Effector memory CD4-positive, alpha-beta T cell (primary cell): ENCODE measurements at places on chromosomes 4 and X.

DNA sequence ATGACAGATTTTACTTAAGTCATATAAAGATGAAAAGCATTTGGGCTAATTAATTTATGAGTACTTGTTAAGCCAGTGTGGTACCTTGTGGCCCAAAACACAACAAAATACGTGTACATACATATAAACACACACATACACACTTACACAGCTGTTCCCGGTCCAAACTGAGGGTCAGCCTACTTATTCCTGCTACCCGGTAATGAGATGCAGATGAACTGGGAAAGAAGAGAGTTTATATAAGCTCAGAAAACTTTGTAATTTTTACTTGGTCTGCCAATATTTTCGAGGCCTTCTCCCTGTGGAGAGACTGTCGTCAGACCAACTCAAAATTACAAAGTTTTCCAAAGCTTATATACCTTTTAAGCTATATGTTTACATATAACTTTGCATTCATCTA is 25.8 kb upstream of the PBDC1 start:
- DNase-seq, result no peak

DNA sequence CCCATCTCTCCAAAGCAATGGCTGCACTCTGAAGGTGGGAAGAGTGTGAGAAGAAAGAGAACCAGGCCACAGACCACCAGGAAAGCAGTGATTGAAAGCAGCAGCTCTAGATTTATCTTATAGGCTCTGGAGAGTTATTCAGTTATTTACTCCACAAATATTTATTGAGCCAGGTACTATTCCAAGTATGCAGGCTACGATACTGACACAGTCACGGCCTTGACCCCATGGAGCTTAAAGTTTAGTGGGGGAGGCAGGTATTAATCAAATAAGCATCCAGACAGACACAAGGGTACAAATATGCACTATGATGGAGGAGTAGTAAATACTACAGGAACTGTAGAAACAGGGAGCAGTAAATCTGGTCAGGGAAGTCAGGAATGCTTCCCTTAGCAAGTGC is 2.8 kb downstream of the TMEM185A start:
- no peak for DNase-seq

- no peak for DNase-seq
These were observed 133.9 kb downstream of the CORIN start for GRCh38 chr4:47703956-47704355.

DNA sequence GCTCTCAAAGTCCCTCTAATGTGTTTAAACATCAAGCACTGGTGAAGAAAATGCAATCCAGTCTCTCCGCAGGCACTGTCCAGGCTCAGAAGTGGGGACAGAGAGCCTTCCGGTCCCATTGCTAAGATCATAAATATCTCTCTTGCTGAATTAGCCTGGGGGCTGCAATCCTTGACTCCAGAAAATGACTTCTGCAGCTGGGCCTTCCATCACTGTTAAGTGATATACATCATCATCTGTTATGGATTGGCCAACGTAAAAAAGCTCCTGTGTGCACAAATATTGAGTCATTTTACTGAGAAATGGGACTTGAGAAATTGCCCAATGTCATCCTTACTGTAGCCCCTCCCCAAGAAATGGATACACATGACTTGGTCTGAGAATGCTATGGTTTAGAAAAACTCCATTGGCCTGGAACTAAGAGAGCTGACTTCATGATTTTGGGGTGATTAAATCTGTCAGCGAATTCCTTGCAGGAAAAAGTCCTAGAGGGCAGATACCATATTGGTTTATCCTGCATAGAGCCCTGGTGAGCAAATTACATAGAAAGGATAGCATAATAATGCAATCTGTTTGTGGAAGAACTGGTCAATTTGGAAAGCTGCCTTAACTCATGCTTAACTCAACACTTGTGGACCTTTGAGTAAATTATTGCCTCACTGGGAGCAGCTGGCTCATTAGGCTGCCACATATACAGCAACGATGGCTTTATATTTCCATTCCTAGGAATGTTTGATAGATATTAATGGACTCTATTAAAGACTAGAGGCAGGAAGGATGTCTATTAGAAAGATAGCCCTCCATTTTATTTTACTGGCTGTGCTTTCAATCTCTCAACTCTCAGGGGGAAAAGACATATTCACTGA is 346.1 kb downstream of the GBA3 start:
- no peak for DNase-seq

DNA sequence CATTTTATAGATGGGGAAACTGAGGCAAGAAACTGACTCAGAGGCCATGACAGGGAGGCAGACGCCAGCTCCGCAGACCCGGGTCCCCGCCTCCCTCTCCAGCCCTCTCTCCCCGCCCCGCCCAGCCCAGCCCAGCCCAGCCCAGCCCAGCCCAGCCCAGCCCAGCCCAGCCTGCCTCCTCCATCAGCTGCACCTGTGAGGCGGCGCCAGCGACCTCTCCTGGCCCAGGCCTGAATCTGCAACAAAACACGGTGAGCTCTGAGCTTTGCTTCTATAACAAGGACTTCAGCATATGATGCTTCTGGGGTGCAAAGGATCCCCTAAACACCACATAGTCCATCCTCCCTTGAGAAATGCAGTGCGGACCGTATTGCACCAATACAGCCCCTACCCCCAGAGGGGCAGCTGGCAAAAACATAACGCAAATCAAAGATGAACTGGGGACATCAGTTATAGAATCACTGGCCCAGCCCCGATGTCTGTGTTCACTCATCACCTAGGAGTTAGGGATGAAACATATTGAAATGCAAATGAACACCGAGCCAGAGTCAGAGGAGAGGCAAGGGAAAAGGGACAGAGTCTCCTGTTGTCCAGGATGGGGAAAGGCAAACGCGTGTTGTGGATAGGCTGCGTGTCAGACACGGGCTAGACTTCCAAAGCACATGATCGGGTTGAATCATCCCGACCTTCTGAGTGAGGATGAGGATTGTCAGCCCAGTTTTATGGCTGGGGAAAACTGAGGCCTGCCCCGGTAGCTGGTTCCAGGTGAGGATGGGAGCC is 216.1 kb upstream of the PSAPL1 start:
- no peak for DNase-seq

DNA sequence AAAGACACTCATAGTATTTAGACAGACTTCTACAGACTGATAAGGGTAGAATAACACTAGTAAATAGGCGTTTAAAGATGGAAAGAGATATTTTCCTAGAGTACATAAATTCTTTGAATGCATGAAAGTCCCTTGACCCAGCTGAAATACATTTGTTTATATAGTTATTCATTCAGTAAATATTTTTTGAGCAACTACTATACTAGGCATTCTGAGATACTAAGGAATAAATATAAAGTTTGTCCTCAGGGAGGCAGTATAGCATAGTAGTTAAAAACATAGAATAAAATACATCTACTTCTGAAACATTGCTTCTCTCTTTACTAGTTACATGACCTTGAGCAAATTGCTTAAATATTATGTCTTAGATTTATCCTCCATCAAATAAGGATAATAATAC is 27.4 kb downstream of the HMGN5 start:
- DNase-seq, result no peak

DNA sequence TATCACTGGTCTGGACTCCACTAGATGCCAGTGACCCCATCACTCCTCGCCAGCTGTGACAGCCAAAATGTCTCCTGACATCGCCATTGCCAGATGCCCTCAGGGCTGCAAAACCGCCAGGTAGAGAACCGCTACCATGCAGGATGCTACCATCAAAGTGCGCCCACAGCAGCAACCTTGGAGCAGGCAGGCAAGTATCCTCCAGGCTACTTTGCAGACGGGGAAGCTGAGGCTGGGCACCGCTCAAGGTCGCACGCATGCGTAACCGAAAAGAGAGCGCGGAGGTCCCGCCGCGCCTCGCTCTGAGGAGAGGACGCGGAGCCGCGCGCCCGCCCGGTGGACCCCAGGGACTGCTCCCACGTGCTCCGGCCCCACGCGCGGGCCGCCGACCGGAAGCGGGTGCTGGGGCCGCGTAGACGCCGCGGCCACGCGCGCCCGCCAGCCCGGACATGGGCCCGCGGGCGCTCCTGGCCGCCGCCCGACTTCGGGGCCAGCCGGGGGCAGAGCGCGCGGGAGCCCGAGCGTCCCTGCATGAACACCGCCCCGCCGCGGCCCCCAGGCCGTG is at the start of gene STS:
TSS of gene STS (plus strand) at position 300 of the 565 bp plus-strand sequence. CDS start 105,488 bp downstream, outside the sequence.
- DNase-seq, result peak; percentile 33

GRCh38 chrX:136157187-136157586 is 9.9 kb downstream of the FHL1 start:
- no peak for DNase-seq

DNA sequence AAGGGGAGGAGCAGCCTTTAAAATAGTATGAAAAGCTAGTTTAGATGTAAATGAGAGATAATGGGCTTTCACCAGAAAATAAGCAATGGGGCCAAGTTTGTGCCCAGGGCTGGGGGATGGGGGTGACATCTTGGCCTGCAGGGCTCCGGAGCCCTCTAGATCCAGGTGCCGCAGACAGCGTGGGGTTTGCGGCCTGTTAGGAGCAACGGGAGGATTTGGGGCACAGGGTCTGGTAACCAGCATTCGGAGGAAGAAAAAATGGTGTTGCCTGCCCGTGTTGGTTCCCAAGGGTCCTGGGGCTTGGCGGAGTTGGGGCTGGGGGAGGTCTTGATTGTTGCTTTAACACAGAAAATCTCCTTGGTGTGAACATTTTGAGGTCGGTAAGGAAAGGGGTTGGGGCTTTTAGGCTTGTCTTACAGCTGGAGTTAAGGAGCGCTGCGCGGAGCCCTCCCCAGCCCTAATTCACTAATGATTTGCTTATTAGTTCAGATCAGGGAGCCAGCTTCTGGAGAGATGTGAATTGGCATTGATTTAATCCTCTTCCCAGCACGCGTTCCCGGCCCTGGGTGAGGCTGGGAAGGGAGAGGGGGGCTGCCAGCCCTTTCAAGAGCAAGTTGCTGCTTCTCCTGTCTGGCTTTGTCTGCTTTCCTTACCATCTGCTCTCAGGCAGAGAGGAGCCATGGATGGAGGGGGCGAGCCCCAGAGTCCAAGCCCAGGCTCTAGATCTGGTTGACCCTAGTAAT is 443.4 kb downstream of the BCOR start:
- DNase-seq, result no peak

DNA sequence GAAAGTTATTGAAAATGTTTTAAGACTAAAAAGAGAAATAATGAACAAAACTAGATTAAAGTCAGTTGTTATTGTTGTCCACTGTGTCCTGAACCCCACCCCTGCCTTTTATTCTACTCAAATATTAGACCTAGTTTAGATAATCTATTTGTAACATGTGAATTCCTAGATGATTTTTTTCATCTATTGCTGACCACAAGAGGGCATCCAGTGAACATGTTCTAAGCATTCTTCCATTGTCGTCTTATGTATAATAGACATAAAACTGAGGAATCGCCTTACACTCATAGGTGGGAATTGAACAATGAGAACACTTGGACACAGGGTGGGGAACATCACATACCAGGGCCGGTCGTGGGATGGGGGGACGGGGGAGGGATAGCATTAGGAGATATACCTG is 36.4 kb upstream of the HPRT1 start:
- no peak for DNase-seq

- no peak for DNase-seq
These were observed 164.9 kb upstream of the USP9X start for GRCh38 chrX:40920351-40920750.

- no peak for DNase-seq
These were observed 640.7 kb downstream of the BCOR start for GRCh38 chrX:39456894-39457604.

DNA sequence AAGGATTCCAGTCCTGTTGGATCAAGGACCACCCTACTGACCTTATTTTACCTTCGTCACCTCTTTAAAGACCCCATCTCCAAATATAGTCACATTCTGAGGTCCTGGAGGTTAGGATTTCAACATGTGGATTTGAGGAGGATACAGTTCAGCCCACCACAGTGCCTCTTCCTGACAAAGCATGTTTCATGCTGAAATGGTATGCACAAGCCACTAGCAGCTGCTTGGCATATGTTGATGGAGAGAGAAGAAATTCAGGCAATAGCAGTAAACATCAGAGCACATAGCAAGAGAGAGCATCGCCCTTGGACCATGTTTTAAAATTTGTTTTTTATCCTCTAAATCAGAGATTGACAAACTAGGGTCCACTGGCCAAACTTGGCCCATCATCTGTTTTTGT is 172.1 kb downstream of the PRKX start:
- no peak for DNase-seq

- DNase-seq, result no peak
These were observed 922.2 kb upstream of the POU3F4 start for GRCh38 chrX:82585868-82586267.
